ENCODE measurements at places on chromosomes 2 and 18. TPM values are rescaled to one million over a fixed set of nuclear protein-coding genes. Genes with fewer than 3 reads are reported as not detected.

- peak; percentile 71 for DNase-seq
Observed at GRCh38 chr2:44479127-44479887, 117.6 kb downstream of the CAMKMT start.

GRCh38 chr2:149928011-149928410 is 340.4 kb upstream of the MMADHC start:
- DNase-seq, result no peak

Gene ATP8B1
- polyA plus RNA-seq, result 4.9 TPM

- no peak for DNase-seq
Observed at GRCh38 chr18:45286431-45286830, 328.8 kb upstream of the SLC14A2 start.

Gene PRKAG3
- 14.4 TPM for polyA plus RNA-seq

- DNase-seq, result no peak
Observed at GRCh38 chr2:129829588-129829987, 149.9 kb upstream of the RAB6C start.

GRCh38 chr2:229641676-229642075 is 72.7 kb downstream of the DNER start:
- no peak for DNase-seq
